ENCODE measurements at places on chromosomes 12 and 14.
A peak's percentile ranks its signal among the peaks of the same experiment; 100 is the strongest.

DNA sequence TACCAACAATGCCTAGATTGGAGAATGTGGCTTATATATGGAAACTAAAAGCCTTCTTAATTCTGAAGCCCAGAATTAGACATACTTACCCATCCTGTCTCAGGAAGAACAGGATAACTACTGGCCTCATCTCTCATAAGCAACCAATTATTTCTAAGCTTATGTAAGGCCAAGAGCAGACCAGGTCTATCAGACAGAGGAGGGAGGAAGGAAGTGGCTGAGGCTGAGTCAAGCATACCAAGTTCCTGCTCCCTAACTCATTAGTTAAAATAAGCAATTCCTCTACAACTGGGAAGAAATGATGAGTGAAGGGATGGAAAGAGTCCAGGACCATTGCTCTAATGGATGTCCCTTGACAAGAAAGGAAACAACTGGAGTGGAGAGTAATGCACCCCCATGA is 27.0 kb upstream of the INSM2 start:
- peak; percentile 19 for DNase-seq

DNA sequence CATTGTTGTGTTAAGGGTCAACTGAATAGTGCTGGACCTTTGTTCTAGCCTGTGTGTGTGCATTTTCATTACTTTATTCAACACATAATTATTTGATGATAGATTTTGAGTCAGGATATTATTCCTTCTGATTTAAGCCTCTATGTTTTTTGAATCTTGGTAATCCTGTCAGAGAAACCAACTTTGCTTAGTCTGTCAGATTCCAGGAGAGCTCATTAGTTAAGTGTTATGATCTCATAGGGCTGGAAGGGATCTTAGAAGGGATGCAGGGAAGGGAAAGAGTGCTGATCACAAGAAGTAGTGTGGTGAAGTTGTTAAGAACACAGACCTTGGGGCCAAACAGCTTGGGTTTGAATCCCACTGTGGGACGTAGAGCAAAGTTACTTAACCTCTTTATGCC is 52.9 kb downstream of the SCN8A start:
- DNase-seq = no peak

DNA sequence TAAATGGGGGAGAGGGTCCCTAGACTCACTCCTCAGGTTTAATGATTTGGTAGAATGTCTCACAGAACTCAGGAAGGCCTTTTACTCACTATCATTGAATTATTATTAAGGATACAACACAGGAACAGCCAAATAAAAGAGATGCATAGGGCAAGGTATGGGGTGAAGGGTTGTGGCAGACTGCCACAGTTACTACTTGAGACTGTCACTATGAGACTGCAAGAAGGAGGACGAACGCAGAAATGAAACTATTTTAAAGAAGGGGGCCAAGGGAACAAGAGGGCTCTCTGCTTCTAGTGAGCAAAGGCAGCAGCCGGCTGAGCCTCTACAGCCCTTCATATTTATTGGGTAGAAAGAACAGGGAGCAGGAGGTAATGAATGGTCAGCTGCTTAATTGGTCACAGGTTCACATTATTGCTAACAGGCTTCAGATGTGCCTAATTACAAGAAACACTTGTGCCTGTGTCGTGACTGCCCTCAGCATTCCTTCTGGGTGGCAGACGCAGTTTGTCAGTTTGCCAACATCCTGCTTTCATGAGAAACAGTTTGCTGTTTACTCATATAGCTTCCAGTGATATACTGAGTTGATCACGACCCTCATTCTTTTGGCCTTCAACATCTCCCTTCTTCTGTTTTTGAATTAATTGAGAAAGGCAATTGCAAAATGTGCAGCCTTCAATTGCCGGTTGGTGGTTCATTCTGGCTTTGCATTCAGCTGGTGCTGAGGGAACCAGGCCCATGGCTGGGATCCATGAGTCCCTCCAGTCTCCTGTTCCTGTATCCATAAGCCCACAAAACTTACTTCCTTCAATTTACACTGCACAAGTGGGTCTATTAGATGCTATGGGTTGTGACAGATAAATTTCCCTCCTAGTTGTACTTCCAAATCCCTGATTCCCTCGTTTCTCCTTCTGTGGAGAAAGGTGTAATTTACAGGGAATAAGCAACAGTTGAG is 82.8 kb upstream of the PLEKHG7 start:
- DNase-seq = no peak

DNA sequence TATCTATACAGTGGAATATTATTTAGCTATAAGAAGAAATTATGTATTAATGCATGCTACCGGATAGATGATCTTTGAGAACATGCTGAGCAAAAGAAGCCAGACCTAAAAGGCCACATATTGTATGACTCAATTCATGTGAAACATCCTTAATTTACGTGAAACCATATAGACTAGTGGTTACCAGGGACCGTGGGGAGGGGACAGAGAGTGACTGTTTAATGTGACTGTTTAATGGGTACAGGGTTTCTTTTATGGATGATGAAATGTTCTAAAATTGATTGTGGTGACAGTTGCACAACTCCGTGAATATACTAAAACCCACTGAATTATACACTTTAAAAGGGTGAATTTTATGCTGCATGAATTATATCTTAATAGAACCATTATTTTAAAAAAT is 8.5 kb upstream of the BCL7A start:
- no peak for DNase-seq

- no peak for DNase-seq
These were observed 47.1 kb downstream of the SYNE2 start for GRCh38 chr14:63899953-63900352.

GRCh38 chr14:99430491-99430890 is 50.2 kb downstream of the SETD3 start:
- no peak for DNase-seq

GRCh38 chr12:79897617-79898016 is 37.3 kb downstream of the PPP1R12A start:
- DNase-seq = peak; percentile 83
